ENCODE measurements at places on chromosomes 2 and 18. TPM values are rescaled to one million over a fixed set of nuclear protein-coding genes. Genes with fewer than 3 reads are reported as not detected.
A peak's percentile ranks its signal among the peaks of the same experiment; 100 is the strongest.

- DNase-seq, result no peak
Measured at GRCh38 chr2:11467129-11467649, 1.2 kb upstream of the E2F6 start.

DNA sequence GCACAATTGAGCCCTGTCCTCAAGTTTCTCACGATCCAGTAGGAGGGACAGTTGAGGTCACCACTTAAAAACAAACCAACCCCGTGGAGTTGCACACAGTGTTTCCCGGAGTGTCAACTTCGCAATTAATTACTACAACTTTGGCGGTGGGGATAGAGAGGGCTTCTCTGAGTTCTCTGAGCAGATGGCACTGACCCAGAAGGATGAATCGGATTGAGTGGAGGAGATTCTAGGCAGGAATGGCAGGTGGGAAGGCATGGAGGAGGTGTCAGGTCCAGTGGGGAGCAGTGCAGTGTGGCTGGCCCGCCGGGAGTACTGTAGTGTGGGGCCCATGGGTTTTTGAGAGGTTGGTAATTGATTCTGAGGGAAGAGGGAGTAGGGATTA lies 12.0 kb downstream of the SIX3 start:
- no peak for DNase-seq

GRCh38 chr2:17878281-17879136 lies at the start of gene KCNS3:
TSS of gene KCNS3 (plus strand) at chr2:17878667. CDS start at chr2:17931009, 52,342 bp downstream.
- peak; percentile 57 for DNase-seq

- no peak for DNase-seq
Measured at GRCh38 chr2:26579723-26580040, 61.5 kb downstream of the CIB4 start.

DNA sequence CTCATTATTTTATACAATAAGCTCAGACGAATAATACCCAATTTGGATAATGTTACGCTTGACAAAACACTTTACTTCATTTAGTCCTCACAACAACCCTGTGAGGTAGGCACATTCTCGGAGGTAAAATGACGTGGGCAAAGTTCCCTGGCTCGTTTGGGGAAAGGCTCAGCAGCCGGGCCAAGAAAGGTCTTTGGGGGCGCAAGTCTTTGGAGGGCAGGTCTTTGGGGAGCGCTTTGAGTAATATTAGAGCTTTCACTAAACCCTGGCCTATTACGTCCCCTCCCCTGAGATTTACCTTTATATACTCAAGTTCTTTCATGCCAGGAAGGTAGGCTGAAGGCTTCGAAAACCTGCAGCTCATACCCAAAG lies 427 bp downstream of the RBKS start:
- no peak for DNase-seq

Gene FRZB
- total RNA-seq, result 90.8 TPM

DNA sequence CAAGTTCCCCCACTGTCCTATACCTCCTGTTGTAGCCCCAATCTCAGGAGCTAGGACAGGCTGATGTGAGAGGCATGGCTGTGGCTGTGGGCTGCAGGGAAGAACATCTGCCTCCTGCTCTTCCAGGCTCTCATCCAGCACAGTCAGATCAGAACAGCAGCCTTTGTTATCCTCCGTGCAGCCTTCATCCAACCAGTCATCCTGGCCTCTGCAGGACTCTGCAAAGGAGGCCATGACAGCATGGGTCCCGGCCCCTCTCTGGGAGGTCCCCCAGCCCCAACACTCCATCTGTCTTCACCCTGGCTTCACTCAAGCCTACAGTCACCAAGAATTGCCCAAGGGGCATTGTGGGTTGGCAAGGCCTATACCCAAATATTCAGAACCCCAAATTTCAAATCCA lies 223.2 kb upstream of the COPS8 start:
- no peak for DNase-seq

GRCh38 chr2:43450617-43451016 lies 145.2 kb downstream of the THADA start:
- DNase-seq, result no peak

DNA sequence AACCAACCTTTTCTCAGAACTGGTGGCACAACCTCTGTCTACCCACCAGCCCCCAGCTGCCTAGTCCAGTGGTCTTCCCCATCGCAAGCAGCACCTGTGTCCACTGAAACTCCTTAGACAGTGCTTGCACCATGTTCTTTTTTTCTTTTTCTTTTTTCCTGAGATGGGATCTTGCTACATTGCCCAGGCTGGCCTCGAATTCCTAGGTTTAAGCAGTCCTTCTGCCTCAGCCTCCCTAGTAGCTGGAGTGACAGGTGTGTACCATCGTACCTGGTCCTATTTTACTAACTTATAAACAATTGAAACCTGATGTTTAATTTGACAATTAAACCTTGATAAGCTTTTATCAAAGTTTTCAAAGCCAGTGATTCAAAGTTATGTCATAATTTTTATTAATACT lies 30.8 kb downstream of the SANBR start:
- DNase-seq, result no peak

GRCh38 chr2:168562971-168563370 lies 106.9 kb downstream of the CERS6 start:
- no peak for DNase-seq

GRCh38 chr2:224875841-224876240 lies 159.7 kb upstream of the CCDC195 start:
- DNase-seq, result no peak

DNA sequence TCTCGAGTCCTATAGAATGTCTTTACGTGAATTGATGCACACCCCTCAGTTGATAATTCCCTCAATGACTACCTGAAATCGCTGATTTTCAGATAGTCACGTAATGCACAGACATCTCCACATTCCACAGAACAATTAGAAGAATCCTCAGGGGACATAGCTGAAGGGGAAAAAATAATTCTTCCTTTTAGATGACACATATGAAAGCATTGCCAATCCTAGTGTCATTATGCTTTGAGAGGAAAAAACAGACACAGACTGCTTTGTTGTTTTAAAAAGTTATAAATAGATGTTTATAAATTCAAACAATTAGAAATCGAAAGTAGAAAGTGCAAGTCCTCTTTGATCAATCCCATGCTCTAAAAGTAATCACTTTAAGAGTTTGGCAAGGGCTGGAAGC lies 100.6 kb upstream of the FN1 start:
- no peak for DNase-seq

Gene PROKR1
- 0.38 TPM for total RNA-seq

Gene INPP5D
- 79.2 TPM for total RNA-seq

GRCh38 chr18:61541673-61542072 lies 208.4 kb downstream of the CDH20 start:
- no peak for DNase-seq

Gene C2orf15
- total RNA-seq, result 0.26 TPM

DNA sequence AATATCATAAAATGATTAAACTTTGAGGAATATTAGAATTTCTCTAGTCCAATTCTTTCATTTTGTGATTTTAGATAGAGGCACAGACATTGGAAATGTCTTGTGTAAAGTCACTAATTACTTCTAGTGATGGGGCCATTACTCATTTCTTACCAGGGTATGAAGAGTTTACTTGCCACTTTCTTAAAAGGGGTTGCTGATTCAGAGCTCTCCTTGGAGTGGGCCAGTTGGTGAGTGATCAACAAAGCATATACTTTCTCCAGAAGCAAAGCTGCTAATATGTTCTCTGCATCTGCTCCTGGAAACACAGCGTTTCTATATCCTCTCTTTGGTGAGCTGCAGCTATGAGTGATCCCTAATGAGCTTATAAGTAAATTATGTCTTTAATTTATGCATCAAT lies 408.9 kb upstream of the LRATD1 start:
- no peak for DNase-seq

All from endothelial cell (in vitro differentiated cells).